ENCODE measurements at places on chromosomes 16 and 17.

DNA sequence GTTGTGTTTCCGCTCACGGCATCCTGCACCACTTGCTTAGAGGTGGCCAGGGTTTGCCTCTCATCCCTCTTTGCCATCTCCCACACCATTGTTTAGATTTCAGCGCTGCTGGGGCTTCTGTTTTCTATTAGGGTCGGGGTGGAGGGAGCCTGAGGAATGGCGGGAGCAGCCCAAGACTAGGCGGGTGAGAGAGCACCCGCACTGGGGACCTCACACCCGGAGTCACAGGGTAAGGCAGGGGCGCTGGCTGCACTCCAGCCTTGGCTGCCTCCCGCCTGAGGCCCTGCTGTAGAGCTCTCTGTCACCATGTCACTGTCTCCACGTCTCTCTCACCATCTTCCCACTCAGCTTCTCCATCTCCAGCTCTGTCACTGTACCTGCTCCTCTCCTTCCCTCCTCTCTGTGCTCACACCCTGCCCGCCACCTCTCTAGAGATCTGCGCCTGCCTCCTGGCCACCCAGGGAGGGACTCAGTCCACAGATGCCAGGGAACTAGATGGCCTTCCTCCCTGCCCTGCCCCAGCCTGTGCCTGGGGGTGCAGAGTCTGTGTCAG, 32.8 kb upstream of the ABCC3 start:
- no peak for DNase-seq

- peak; percentile 83 for DNase-seq
Observed at GRCh38 chr16:56013962-56014552, 138.9 kb upstream of the CES5A start.

DNA sequence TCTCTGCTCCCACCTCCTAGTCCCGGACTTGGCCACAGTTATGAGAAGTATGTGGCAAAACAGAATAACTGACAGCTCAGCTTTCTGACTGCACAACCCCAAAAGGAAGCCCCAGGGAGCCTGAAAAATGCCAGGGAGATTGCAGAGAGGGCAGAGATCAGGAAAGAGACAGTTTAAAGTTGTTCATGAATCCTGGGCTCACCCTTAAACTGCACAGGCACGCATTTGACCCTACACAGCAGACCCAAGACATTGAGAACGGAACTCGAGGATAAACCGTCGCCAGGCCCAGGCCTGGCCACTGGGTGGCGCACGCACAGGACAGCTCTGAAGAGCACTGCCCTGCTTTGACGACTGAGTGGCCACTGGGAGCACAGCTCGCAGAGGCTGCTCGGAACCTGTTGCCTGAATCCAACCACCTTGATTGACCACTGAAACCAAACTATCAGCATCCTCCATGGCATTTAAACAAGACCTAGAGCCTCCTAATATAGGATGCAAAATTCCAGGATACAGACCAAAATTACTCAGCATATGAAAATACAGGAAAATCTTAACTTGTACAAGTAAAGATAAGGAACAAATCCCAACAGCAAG, 114.0 kb downstream of the C16orf95 start:
- peak; percentile 86 for DNase-seq

DNA sequence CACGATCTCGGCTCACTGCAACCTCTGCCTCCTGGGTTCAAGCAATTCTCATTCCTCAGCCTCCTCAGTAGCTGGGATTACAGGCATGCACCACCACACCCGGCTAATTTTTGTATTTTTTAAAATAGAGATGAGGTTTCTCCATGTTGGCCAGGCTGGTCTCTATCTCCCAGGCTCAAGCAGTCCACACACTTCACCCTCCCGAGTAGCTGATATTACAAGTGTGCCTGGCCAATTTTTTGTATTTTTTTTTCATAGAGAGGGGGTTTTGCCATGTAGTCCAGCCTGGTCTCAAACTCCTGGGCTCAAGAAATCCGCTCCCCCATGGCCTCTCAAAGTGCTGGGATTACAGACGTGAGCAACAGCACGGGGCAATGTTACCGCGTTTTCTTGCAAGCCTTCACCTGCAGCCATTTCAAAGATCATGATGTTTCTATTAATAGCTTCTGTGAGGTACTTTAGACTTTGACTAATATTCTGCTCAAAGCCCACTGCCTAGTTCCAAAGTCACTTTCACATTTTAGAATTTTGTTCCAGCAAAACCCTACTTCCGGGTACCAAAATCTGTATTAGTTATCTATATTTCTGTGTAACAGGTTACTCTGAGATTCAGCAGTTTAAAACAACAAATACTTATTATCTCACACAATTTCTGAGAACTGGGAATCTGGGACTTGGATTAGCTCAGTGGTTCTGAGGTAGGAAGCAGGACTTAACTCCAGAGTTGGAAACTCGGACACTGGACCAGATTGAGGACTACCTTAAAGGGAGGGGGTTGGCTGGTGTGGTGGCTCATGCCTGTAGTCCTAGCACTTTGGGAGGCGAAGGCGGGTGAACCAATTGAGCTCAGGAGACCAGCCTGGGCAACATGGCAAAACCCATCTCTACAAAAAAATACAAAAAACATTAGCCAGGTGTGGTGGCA, 12.0 kb upstream of the MED13 start:
- no peak for DNase-seq

- no peak for DNase-seq
Observed at GRCh38 chr16:49836668-49837067, 19.2 kb downstream of the ZNF423 start.

DNA sequence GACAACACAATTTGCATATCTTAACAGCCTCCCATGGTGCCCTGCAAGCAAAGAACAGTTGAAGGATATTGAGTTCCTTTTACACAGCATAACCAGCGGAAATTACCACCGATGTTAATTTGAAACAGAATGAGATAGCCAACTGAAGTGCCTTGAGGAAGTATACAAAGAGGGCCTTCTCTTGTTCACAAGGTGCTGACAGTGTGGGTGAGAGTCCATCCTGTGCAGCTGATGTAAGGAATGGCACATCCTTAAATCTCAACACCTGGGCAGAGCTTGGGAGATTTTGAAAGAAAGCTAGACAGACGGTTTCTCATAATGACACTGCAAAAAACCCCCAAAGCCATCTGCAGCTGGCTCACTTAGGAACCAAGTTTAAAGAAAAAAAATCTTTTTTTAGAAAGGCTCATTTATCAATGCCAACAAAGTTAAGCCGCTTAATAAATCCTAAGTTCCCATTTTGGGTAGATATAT, 818.6 kb downstream of the KCNJ2 start:
- DNase-seq = peak; percentile 85

DNA sequence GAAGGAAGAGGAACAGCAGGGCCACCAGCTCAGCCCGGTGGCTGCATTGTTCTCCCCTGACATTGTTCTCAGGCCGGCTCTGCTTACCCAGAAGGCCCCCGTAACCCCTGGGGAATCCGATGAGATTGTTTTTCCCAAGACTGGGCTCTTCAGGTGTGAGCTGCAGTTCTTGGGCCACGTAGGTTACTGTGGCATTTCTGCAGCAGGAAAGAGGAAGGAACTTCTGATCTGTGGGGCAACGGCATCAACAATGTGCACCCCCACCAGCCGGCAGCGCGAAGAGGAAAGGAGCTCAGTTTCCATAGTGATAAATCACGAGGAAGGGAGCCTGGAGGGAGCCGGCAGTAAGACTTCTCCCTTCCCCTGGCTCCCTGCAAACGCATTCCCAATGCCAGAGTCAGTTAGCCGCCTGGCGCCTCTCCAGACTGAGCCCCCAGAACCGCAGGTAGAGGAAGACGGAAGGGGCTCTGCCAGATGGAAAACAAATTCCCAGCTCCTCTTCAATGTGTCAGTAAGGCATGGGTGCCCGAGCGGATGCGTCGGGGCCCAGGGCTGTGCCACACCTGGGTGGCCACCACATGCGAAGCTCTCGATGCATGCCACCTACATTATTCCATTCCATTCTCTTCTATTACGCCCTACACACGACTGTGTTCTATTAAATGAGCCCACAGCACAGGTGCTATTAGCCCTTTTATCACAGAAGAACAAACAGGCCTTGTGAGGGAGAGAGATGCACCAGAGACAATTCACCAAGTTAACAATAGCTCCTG, 21.5 kb upstream of the PECAM1 start:
- DNase-seq = peak; percentile 94

DNA sequence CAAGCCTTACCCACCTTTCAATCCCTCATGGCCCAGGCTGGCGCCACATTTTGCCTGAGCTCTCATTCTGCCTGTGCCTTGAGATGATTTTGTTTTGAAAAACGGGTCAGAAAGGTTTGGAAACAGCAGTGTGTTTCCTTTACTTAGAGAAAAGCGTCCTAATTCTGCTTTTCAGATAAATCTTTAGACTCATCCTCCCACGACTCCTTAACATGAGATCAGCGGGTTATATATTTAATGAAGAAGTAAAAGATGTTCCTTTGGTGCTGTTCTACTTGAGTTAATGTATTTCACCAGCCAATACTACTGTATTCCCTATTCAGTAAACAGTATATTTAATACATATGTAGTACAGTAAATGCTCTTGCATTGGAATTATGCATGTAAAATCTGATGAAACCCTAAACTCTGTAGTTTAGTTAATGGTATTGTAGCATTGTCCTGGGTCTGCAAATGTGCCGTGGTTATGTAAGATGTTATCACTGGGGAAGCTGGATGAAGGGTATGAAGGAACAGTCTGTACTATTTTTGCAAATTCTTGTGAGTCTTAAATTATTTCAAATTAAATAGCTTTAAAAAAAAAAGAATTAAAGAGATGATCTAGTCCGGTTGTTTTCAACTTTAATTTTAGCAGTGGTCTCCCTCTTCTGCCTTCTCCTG, 199.4 kb upstream of the CACNG5 start:
- DNase-seq = no peak

DNA sequence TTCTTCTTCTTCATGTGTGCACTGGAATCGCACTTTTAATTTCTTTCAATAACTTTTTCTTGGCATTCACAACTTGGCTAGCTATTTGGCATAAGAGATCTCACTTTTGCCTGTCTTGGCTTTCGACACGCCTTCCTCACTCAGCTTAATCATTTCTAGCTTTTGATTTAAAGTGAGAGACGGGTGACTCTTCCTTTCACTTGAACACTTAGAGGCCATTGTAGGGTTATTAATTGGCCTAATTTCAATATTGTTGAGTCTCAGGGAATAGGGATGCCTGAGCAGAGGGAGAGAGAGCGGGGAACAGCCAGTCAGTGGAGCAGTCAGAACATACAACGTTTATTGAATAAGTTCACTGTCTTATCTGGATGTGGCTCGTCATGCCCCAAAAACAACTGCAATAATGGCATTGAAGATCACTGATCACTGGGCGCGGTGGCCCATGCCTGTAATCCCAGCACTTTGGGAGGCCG, 200.3 kb downstream of the SEC14L1 start:
- DNase-seq = no peak

- DNase-seq = peak; percentile 5
Observed at GRCh38 chr17:39818358-39819000, 45.6 kb downstream of the IKZF3 start.

GRCh38 chr17:46167826-46168569, 25.2 kb downstream of the KANSL1 start:
- peak; percentile 57 for DNase-seq

DNA sequence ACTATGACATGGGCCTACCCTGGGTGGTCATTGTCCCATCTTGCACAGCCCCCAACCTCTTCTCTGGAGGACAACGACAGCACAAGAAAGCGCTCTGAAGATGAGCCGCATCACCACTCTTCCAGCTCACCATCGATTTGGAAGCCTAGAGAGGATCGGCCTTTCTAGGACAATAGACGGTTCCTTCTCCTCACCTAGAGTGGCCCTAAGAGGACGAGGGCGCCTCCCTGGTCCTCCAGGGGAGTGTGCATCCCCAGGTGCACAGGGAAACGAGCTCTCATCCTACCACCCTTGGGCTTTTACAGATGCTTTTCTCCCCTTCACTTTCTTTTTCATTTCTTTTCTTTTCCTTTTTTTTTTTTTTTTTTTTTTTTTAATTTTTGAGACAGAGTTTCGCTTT, 20.3 kb upstream of the SLC52A1 start:
- DNase-seq = peak; percentile 22

DNA sequence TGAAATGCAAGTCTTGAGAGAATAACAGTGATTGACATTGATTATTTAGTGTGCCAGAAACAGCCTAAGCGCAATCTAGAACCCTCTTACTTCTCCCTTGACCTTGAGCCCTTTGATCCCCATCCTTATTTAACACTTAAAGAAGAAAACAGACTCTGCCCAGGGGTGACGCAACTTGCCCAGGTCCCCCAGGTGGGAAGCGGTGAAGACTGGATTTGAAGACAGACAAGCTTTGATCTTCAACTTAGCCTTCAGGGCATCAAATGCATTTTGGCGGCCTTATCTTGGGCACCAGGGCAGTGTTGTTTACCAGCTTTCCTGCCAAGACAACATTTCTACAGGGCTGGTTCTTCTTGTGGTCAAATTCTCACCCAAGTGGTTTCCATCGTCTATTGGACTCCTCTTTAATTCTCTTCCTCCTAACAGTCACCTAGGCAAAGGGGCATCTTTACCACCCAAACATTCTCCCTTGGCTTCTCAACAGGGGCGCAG, 8.9 kb upstream of the CIITA start:
- no peak for DNase-seq

DNA sequence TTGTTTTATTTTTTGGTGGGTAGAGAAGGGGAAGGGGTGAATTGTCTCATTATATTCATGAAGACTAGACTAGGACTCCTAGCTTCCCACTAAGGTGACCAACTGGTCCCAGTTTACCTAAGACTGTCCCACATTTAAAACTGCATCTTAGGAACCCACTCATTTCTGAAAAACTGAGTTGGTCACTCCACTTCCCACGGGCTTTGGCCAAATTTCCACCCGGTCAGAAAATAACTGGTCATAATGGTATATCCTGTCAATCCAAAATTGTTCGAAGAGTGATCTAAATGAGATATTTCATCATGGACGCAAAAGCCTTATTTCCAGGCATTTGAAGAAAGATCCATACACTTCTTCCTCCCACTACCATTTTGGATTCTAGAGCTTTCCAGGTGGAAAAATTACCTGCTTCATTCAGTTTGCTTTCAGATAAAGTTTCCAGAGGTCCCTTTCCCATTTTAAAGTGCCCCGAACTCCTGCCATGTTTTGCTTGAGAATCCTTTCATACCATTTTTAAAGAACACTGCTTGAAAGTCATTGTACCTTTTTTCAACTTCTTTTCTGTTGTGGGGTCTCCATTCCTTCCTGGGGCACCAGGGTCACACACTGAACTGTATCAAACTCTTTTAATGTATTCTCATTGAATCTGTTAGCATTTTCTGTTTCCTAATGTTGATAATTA, 21.8 kb upstream of the ZFHX3 start:
- no peak for DNase-seq

DNA sequence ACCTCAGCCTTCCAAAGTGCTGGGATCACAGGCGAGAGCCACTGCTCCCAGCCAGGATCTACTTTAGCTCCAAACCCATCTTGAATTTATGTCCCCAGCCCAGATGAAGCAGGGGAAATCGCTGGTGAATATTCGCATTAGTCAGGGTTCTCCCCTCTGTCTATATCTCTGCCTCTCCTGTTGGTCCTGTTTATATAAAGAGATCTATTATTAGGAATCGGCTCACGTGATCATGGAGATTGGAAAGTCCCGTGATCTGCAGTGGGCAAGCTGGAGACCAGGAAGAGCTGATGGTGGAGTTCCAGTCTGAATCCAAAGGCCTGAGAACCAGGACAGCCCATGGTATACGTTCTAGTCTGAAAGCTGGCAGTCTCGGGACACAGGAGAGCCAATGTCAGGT, 382.8 kb downstream of the SEC14L1 start:
- DNase-seq = no peak

- DNase-seq = no peak
Observed at GRCh38 chr16:31253642-31254045, 6.1 kb upstream of the ITGAM start.

- DNase-seq = no peak
Observed at GRCh38 chr16:67397036-67397801, 3.9 kb upstream of the TPPP3 start.

- DNase-seq = no peak
Observed at GRCh38 chr17:28759256-28759865, 15.6 kb downstream of the TRAF4 start.

Data from mesendoderm (in vitro differentiated cells).